Stimulated activated CD4-positive, alpha-beta T cell treated with anti-CD3 and anti-CD28 coated beads, Interleukin-15, amount 100 ng/mL, for 1 hour (primary cell): ENCODE measurements at places on chromosomes 4 and X.

DNA sequence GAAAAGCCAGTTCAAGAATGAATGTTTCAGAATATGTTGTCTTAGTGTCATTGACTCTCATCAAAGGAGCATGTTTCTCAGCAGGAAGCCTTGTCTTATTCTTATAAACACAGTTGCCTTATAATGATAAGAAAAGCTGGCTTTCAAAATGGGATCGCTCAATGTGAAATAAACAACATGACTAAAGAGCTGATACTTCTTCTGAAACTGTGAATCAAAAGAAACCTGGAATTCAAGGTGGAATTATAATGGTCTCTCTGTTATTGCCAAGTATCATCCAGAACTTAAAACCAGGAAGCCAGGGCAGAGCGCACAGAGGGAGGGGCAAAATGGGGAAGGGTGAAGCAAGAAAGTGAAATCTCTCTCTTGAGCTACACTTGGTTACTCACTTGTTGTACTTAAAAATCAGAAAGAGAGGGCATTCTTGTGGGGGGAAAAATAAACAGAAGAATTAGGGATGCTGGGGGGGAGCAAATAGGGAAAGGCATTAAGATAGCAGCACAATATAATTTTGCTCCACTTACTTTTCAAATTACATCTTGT, 270.0 kb downstream of the MAPK10 start:
- no peak for DNase-seq

- no peak for DNase-seq
These were observed 1.5 kb upstream of the CPLX1 start for GRCh38 chr4:827209-828081.

DNA sequence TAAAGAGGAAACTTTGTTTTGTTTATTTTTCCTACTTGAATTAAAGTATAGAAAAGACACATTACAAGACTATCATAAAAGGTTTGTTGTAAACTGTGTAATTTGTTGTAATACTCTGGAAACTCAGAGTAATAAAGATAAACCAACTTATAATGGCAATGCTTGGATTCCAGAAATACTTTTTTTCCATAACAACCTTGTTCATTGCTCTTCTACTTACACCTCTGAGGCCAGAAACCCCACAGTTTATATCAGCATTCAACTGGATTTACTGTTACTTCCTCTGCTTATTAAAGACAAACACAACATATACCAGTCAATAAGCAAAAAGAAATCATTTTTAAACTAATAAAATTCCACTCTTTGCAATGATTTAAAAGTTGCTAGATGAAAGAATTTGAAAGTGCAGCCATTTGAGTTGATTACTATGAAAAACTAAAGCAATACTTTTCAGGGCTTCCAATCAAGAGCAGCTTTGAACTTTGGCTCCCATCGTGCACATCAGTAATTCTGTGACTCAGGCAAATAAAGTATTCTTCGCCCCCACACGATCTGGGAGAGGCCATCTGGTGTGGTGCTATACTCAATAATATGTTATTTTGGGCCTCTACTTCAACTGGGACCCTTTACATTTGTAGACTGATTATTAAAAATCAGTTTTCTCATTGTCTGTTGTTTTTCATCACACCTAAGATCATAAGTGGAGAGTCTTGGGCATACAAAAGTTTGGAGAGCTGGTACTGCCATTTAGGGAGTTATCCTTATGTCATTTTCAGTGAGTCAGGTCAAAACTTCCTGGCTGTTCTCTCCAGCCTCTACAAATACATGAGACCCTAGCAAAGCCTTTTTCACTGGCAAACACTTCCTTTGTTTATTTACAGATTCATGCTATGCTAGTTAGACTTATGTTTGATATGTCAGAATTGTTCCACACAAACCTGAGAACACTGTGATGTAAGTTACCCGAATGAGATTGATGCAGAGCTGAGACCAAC, 20.5 kb downstream of the DDIT4L start:
- no peak for DNase-seq

GRCh38 chr4:28792917-28793597, 1927.1 kb upstream of the PCDH7 start:
- no peak for DNase-seq

GRCh38 chr4:182240161-182241130, 2.8 kb upstream of the TENM3 start:
- DNase-seq: no peak

DNA sequence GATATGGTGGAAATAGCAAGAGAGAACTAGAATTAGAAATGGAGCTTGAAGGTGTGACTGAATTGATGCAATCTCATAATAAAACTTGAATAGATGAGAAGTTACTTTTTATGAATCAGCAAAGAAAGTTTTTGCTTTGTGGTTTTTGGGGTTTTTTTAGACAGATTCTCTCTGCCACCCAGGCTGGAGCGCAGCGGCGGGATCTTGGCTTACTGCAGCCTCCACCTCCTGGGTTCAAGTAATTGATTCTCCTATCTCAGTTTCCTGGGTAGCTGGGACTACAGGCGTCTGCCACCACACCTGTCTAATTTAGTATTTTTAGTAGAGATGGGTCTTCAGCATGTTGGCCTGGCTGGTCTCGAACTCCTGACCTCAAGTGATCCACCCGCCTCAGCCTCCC, 23.7 kb upstream of the NEIL3 start:
- DNase-seq: no peak

- DNase-seq: no peak
These were observed 38.6 kb downstream of the MND1 start for GRCh38 chr4:153383131-153383530.

DNA sequence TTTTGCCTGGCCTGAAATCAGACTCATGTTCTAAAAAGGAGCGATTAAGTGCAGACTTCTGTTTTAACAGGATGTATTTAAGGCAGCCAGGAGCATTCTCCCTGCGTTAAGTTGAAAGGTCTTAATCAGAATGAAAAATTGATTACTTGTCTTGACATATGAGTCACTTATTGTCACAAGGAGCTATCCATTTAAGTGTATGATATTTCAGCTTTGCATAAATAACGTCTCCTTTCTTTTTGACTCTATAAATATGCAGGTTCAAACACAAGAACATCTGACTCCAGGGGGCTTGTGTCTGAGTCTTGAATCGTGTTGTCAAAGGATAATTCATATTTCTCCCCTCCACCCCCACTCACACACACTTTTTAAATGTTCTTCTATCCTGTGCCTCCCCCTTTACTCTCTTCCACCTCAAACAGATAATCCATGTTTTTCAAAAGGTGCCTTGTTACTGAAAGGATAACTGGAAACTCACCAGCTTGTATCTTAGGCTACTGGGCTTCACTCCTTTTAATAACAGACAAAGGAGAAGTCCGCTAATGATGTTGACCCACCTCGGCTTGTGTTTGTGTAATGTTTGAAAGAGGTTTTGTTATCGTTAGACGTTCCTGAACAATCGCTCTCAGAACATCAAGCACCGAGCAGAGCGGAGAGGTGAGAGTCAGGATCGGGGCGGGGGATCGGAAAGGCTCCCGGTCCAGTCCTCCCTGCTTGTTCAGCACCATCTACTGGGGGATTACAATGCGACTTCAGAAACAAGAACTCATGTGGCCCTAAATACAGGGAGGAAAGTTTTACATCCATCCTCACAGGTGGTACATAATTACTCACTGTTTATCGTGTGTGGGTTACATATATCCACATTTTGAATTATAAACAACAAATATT, 107.5 kb upstream of the RPL34 start:
- peak; percentile 22 for DNase-seq

DNA sequence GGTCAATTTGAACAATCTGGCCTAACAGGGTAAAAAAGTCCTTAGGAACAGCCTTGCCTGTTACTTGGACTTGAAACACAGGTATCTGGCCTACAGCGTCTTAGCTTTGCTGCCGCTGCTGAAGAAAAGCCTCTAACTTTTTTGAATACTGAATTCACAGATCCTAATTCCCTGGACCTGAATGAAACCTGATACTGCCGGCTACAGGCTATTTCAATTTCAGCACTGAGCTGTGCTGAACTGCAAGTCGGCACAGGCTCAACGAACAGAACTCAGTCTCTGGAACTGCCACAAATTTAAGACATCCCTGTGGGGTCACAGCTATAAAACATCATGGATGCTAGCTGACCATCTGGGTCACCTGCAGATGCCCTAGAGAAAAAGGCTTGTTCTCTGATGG, 7.2 kb downstream of the NR0B1 start:
- DNase-seq: no peak

DNA sequence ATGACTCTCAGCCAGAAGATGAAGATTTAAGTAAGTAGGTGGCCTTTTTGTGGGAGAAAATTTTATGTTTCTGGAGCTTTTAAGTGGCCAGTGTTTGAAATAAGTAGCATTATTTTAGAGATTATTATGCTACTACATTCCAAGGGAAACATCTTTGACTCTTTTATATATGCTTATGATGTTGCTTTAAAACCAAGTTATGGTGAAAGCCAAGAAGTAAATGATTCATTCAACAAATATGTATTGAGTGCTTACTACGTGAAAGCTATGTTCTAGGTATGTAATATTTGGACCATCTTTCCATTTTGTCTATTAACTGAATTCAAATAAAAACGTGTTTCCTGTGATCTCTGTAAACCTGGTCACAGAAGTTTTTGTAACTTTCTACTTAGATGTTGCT, 58.3 kb downstream of the ZFX start:
- DNase-seq: no peak

DNA sequence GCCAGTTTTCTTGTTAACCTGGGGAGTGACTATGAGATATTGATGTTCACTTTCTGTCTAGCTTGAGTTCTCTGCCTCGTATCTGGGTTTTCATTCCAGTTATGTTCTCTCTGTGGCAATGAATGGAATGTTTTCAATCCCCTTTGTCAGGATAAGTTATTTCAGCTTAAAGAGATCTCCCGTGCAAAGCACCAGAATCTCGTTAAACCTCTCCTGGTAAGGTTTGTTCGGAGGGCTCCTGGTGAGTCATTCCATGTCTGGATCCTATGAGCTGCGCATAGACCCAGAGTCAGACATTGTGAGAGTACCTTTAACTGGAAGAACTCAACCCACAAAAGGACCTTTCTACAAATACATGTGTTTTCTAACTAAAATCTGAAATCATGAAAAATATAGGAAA, 51.0 kb downstream of the KDR start:
- no peak for DNase-seq

GRCh38 chr4:75514131-75514948, at the start of the genes RCHY1 and THAP6:
Gene RCHY1, minus strand, starts transcription at chr4:75514403. Its CDS starts 117 bp downstream, at chr4:75514286.
Gene THAP6, plus strand, starts transcription at chr4:75514473. Its CDS starts 980 bp downstream, at chr4:75515453.
- peak; percentile 78 for DNase-seq

- DNase-seq: no peak
These were observed 823.2 kb upstream of the FRG1 start for GRCh38 chr4:189117426-189117825.

DNA sequence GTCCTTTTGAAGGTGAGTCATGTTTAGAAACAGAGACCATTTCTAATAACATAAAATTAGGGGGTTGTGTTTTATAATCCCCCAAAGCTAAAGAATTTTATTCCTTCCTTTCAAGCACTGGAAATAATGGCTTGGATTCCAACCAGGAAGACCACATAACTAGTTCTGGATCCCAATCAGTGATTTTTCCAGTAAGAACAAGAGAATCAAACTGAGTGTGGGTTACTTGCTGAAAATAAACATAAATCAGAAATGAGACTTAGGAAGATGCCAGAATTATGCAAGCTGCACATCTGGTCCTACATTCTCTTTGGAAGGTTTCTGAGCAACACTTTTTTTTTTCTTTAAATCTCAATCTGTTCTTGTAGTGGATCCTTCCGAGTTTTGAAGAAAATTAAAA, 76.3 kb downstream of the SOWAHB start:
- DNase-seq: no peak

DNA sequence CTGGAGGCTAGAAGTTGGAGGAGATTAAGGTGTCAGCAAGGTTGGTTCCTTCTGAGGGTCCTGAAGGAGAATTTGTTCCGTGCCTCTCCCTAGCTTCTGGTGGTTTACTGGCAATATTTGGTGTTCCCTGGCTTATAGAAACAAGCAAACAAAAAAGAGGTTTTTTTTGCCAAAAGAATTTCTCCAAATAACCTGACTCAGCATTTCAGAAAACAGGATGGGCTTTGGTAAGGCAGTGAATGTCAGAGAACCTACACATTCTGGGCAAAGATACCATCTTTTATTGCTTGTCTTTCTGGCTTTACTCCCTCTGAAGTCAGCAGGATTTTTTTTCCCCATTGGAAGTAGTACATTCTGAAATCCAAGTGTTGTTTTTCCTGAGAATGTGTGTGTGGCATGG, 93.3 kb upstream of the TBC1D9 start:
- no peak for DNase-seq

GRCh38 chr4:11746734-11747133, 318.0 kb upstream of the HS3ST1 start:
- no peak for DNase-seq

DNA sequence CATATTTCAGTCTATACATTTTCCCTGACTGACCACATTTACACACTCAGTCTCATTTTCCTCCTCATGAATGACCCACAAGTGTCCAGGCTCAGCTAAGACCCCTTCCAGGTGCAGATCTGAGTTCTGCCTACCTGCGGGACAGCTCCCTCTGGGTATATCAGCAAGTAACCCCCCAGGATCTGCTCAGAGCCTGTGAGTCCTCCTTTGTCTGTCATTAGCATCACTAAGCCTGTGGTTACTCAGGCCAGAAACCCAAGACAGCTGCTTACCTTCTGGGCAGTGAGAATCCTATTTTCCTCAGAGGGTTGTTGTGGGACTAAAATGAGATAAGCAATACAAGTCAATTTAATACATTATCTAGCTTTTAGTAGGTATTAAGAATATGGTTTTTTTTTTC, 487.6 kb upstream of the BOD1L1 start:
- no peak for DNase-seq

GRCh38 chr4:55592014-55592413, at the start of gene PDCL2:
Gene PDCL2, minus strand, starts transcription at chr4:55592245. Its CDS starts 136 bp downstream, at chr4:55592109.
- no peak for DNase-seq

DNA sequence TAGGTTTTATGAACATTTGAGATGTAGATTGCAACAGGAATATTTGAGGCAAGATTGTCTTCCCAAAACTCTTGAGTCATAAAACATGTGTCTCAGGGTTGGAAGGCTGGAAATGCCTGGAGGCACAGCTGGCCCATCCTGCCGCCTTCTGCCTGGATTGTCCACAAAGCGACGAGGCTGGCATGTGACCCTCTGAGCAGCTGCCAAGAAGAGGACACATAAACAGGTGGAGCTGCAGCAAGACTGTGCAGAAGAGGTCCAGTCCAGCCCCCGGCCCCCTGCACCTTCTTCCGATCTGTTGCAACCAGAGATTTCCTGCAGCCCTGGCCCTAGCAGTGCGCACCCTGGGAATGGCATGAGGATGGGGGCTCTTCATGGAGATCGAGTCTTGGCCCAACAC, 101.9 kb upstream of the BCOR start:
- no peak for DNase-seq

- no peak for DNase-seq
These were observed 103.1 kb downstream of the NPNT start for GRCh38 chr4:105998171-105999063.

DNA sequence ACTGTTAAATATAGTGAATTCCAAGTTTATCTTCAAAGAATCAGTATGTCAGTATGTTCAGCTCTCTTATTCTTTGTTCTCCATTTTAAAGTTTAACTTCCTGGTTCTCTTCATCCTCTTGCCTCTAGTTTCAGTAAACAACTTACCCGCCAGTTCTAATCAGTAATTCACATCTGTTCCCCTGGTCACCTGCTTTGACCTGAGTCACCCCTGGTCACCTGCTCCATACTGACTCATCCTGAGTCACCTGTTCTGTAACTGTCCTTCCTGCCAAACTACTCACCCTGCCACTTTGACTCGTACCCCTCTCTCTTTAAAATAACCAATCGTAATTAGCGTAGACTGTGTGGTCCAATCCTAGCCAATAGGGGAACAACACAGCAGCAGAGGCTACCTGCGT, 992.7 kb upstream of the HS3ST1 start:
- no peak for DNase-seq
